T-helper 1 cell (primary cell): ENCODE measurements at places on chromosomes 16 and 17.

DNA sequence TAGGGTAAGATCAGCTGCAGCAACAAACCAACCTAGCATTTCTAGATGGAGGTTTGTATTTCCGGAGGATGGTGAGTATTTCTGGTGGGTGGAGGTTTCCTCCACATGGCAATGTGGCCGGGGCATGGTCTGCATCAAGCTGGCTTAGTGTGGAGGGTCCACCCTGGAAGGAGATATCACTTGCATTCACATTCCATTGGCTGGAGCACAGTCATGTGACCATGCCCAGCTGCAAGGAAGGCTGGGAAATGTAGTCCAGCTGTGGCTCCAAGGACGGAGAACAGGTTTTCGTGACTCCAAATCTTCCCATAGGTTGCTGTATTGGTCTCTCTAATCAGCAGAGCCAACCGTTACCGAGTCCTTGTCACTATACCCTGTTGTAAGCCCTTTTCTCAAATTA, 68.7 kb downstream of the RAI1 start:
- DNase-seq: peak; percentile 40

GRCh38 chr16:76182041-76182635, 95.1 kb upstream of the CNTNAP4 start:
- no peak for DNase-seq

DNA sequence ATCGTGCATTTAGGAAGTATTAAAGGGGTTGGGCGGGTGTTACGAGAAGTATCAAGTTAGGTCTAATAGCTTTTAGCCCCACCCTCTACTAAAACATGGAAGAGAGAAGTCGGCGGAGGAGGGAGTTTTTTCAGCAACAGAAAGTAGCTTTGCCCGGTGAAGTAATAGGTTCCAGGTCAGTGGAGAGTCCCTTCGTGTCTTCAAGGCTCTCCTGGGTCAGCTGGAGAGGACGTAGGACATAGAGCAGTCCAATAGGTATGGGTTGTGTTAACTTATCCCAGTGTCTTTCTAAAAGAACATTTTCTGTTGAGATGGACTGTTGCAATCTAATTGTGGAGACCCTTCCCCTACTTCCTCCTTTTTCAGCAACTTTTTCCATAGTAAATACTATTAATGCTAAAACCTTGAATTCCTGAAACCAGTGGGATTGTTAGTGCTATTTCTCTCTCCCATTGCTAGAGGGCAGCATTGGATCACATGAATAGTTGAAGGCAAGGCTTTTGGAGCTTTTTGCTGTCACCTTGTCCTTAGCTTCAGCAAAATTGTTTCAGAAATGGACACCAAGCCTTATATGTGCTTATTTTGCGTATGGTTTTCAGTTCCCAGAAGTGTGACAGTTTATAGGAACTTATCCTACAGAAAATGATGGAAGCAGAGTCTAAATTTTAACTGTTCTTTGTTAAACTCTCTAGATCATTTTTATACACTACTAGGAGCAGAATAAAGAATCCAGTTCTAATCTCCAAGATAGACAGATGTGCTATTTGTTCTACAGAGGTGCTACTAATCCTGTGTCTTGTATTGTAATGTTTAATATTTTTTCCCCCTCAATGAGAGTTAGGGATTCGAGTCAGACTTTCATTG, 38.4 kb downstream of the UTP18 start:
- DNase-seq: no peak

DNA sequence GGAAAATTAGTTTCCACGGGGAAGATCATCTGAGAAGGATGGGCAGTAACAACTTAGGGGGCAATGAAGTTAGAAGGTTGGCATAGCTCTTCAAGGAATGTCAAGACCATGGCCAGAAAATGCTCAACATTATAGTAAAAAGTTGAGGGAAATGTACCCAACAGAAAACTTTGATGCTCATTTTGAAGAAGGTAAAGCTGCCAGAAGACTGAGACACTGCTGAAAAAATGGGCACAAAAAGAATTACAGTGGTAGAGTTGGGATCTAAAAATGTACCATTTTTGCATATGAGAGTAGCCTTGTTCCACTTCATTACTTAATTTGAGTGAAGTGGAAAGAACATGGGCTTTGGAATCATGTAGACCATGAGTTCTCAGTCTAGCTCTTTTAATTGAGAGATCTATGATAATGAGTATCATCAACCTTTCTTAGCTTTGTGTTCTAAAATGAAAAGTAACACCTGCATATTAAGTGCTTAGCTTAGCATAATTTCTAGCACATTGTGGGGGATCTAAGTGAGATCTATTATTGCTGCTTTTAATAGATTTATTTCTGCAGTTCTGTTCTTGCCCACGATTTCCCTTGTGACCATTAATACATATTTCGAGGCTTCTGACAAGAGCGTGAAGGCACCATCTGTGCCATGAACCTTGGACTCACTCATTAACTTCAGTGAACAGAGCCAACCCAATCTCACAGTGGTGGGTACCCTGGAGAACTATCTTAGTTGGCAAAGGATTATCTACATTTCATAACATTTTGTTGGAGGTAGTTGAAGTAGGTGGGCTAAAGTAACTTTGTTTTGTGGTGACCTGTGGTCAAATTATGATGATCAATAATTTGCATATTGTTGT, 3.0 kb downstream of the NACA2 start:
- DNase-seq: no peak

GRCh38 chr16:5971106-5971505, 873.5 kb upstream of the EEF2KMT start:
- no peak for DNase-seq
